ENCODE measurements at places on chromosomes 1 and 21.
A peak's percentile ranks its signal among the peaks of the same experiment; 100 is the strongest.

DNA sequence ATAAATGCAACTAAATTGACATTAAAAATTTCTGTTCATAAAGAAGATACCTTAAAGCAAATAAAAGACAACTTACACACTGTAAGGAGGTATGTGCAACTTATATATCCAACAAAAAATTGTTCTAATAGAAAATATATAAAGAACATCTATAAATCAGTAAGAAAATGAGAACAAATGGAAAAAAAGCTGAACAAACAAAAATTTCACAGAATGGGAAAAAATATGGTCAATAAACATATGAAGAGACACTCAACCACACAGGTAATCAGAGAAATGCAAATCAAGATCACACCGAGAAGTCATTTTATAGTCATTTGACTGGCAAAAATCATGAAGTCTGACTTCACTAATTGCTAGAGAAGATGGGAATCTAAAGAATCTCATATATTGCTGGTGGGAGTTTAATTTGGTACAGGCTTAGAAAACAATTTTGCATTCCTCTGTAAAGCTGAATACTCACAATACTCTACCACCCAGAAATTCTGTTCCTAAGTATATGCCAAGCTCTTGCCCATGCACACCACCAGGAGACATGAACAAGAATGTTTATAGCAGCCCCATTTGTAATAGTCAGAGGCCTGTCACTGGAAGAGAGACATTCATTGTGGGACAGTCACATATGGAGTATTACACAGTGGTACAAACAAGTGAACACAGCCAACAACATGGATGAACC is 22.0 kb upstream of the THEM5 start:
- no peak for DNase-seq

GRCh38 chr1:53182111-53182593 is 14.5 kb upstream of the CPT2 start:
- DNase-seq = peak; percentile 79

- DNase-seq = no peak
Observed at GRCh38 chr1:25800703-25801377, 847 bp downstream of the SELENON start.

DNA sequence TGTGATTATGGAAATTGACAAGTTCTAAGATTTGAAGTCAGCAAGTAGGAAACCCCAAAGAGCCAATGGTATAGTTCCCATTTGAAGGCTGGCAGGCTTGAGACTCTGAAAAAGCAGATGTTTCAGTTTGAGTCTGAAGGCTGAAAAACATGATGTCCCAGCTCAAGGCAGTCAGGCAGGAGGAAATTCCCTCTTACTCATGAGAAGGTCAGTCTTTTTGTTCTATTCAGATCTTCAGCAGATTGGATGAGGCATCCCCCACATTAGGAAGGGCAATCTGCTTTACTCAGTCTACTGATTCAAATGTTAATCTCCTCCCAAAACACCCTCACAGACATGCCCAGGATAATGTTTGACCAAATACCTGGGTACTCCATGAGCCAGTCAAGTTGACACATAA is 372.5 kb upstream of the ST6GALNAC5 start:
- DNase-seq = peak; percentile 26

DNA sequence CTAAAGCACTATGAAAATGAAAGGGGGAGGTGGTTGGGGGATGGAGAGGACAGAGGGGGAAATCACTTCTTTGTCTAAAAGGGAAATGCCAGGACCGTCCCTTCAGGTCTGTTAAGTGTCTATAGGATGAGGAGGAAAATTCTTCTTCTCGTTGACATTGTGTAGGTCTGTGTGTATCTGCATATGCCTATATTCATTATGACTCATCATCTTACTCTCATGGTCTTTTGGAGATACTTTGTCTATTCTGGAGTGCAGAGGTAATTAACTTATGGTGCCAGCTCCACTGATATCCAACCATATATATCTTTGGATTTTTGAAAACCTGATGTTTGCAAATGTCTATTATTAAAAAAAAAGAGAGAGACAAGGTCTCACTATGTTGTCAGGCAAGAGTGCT is 143.7 kb downstream of the PBX1 start:
- no peak for DNase-seq

DNA sequence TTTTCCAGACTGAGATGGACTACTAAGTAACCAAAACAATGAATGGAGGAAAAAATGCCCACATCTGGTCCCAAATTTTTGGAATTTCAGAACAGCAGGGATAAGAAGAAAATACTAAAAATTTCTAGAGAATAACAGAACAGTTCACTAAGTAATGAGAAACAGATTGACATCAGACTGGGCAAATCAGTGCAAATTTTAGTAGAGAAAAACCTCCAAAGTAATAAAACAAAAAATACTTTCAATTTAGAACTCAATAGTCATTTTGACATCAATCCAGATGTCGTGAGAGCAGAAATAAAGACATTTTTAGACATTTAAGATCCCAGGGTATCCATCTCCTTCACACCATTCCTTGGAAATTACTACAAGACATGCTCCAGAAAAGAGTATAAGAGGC is 39.3 kb downstream of the CRP start:
- DNase-seq = no peak

GRCh38 chr1:201708085-201708512 is 120.9 kb upstream of the IPO9 start:
- DNase-seq = no peak

GRCh38 chr1:246930830-246931548 is 759 bp downstream of the AHCTF1 start:
- peak; percentile 53 for DNase-seq
